ENCODE measurements at places on chromosomes 16 and 17.

- no peak for DNase-seq
Measured at GRCh38 chr17:6926667-6927066, 69.2 kb upstream of the ALOX12 start.

- no peak for DNase-seq
Measured at GRCh38 chr17:21524211-21524591, 148.0 kb downstream of the KCNJ12 start.

DNA sequence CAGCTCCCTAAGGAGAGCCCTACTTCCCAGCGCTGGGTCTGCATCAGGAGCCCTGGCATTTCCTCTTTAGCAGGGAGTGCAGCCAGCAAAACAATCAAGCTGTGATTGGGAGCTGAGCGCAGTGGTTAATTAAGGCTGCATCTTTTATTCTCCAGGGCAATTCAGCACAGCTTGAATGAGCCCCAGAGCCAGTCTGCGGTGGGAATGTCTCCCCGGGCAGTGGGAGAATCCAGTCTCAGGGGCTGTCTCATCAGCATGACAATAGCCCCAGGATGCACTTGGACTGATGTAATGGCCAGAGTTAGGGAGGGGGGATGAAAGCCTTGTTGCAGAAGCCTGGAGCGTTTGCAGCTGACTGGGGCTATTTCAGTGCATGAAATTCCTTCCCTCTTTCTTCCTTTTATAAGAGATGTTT is 292.6 kb upstream of the SOX9 start:
- DNase-seq: peak; percentile 85

- DNase-seq: no peak
Measured at GRCh38 chr17:48310748-48311213, 119.2 kb downstream of the SKAP1 start.

DNA sequence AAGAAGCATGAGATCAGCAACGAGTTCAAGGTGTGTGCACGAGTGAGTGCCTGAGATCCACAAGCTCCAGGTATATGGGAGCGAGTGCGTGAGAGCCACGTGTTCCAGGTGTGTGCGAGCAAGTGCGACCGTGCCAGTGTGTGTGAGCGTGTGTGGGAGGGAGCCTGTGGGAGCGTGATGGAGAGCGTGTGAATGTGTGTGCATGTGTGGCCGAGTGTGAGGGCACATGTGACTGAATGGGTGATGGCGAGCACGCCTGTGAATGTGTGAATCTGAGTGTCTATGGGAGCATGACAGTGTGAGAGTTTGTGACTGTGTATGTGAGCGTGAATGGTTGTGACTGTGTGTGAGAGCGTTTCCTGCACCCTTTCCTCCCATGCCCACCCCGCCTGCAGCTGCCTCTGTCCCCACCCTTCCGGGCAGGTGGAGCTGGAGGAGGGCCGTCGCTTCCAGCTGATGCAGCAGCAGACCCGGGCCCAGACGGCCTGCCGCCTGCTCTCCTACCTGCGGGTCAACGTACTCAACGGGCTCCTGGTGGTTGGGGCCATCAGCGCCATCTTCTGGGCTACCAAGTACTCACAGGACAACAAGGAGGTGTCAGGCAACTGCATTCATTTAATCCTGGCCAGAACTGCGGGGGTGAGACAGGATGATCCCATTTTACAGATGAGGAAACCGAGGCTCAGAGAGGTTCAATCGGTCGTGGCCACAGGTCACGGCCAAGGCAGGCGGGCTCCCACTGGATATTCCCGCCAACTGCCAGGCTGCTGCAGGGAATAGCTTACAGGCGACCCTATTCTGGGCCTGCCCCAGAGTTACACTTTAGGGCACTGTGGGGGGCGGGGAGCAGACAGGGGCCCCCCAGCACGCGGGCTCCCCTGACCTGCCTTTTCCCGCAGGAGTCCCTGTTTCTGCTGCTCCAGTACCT is 3.7 kb downstream of the TMC8 start:
- peak; percentile 63 for DNase-seq

- no peak for DNase-seq
Measured at GRCh38 chr16:12173121-12173520, 196.6 kb downstream of the SNX29 start.

DNA sequence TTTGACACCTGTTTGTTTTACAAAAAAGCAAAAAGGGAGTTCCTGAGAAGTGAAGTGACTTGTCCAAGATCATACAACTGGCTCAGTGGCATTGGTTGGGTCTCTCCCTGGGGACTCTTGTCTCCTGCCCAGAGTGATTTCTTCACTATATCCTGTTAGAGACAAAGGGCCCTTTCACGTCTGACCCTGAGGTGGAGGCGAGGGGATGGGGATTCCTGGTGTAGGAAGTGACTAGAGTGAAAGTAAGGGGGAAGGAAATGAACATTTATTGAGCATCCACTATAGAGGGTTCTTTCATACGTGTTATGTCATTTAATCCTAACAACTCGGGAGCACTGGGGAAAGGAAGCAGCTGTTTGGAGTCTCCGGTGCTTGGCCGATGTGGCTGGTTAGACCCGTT is 9.0 kb downstream of the ITGB3 start:
- DNase-seq: no peak

DNA sequence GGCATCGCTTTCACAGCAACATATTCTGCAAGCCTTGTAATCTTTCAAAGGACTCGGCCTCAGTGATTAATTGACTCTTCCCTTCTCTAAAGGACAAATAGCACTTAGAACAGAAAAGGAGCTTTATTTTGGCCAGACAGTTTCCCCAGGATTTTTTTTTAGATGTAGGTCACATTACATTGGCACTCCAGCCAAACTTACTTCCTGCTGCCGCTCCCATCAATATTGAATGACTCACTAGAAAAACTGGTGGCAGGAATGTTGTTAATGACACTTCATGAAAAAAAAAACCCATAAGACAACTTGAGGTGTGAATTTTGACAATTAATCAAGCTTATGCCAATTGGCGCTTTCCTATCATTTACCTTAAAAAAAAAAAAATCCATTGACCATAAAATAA is 432.6 kb downstream of the TOX3 start:
- no peak for DNase-seq

GRCh38 chr17:67577429-67578141 is 140.2 kb upstream of the NOL11 start:
- DNase-seq: no peak

- no peak for DNase-seq
Measured at GRCh38 chr16:27258241-27258734, 10.3 kb downstream of the NSMCE1 start.

GRCh38 chr17:69335058-69335457 is 8.1 kb upstream of the ABCA5 start:
- DNase-seq: no peak

- DNase-seq: peak; percentile 14
Measured at GRCh38 chr17:18261146-18261515, 669 bp downstream of the MIEF2 start.

DNA sequence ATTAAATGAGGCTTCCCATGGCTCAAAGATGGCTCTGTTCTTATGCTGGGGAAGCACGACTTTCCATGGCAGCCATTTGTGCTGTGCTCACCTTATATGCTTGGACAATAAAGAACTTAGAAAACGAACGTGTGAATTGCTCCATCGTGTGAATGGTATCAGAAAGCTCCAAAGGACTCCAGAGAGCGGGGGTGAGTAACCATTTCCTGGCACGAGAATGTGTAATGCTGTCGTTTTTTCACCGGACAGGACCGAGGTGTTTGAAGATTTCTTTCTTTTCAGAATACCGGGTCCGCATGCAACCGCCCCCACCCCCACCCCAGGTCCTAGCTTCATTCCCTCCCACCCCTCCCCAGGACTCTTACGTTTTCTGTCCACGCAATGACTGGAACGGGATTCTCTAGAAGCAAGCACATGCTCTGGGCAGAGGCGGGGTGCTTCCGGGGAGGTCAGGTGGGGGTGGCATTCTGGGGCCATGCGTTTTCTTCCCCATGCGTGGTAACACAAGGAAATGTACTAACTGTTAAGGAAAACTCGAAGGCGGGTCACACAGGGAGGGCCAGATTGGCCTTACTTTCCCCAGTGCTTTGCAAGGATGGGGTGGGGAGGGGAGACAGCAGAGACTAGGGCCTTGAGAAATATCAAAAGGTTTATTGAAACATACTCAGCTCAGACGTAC is 26.2 kb downstream of the GPRC5B start:
- no peak for DNase-seq

DNA sequence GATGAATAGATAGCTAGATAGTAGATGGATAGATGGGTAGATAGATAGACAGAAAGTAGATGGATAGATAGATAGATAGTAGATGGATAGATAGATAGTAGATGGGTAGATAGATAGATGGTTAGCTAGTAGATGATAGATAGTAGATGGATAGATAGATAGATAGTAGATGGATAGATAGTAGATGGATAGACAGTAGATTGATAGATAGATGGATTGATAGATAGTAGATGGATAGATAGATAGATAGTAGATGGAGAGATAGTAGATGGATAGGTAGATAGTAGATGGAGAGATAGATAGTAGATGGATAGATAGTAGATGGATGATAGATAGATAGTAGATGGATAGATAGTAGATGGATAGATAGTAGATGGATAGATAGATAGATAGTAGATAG is 40.4 kb downstream of the PIK3R5 start:
- no peak for DNase-seq

DNA sequence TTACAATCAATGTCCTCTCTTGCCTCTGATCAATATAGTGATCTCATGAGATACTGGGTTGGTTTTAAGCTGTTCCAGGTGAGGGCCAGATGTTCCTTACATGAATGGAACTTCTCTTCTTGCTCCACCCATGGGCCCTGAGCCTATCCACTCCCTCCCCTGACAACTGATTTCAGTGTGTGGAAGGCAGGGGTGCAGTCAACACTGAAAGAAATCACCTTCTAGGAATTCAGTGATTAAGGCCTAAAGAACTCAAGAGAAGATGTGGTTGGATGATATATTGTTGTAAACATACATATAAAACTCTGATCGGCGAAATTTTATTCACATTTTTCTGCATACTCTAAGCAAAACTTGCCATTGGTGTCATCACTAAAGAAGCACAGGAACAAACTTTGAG is 6.7 kb upstream of the GOSR2 start:
- no peak for DNase-seq

DNA sequence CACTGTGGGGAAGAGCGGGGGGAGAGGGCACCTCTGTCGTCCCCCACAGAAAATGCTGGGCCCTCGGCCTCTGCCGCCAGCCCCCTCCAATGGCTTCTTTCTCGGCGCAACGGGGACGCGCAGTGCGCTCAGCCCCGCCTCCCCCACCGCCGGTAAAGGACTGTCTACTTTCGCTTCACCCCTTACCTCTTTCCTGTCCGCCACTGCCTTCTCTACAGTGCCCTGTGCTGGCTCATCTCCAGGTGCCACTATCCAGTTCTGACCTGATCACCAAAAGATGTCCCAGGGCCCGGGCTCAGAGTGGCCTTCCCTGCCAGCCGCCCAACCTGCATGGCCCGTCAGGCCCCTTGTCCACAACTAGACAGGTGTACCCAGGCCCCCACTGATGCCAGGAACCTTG is 7.3 kb downstream of the ENDOV start:
- no peak for DNase-seq

- DNase-seq: no peak
Measured at GRCh38 chr17:58808609-58809563, 53.2 kb downstream of the PPM1E start.

- DNase-seq: no peak
Measured at GRCh38 chr17:8831234-8831849, 32.2 kb upstream of the MFSD6L start.

GRCh38 chr16:24635900-24636610 is 93.4 kb upstream of the TNRC6A start:
- peak; percentile 59 for DNase-seq

DNA sequence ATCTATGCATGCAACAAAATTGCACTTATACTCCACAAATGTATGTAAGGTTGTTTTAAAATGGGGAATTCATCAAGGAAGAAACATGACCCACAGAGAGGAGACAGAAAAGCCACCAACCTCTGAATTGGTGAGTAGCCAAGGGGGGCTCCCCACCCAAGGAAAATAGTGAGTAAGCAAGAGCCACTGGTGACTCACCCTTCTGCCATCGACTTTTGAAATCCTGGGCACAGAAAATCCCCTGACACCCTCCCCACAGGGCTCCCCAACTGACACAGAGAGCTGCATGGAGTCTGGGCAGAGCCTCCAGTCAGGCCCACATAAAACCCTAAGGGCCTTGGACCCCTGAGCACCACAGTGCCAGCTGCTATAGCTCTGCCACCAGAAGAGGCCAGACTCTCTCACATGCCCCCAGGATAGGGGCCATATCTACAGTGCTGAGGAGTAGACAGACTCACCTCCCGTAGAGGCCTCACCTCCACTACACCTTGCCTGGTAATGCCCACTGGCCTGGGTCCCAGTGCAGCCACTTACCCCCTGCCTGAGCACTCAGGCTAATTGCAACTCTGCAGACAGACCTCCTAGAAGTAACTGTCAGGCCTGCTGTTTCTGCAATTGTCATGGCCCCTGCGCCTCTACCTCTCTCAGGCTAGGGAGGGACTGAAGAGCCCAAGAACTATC is 244.7 kb upstream of the WSB1 start:
- DNase-seq: no peak

- DNase-seq: no peak
Measured at GRCh38 chr17:40317345-40317873, 8.4 kb downstream of the RARA start.

GRCh38 chr17:64783031-64783461 is 120.9 kb upstream of the SMURF2 start:
- DNase-seq: no peak

GRCh38 chr17:41467561-41467960 is 375 bp upstream of the KRT32 start:
- DNase-seq: no peak

DNA sequence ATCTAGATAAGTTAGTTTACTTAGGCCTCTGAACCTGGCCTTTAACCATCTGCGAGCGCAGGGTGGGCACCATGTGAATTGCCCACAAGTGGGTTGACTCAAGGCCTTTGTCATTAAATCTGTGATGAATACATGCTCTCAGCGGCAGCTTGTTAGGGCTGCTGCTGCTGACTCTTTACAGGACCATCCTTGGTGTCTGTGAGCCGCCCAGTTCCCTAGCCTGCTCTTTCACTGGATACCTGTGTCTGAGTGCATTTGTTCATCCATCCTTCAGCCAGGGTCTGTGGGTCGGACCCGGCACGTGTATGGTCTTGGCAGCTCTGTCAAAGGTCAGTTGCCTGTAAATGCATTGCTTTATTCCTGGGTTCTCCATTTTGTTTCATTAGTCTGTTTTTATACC is 321.3 kb downstream of the CNTNAP4 start:
- DNase-seq: no peak

DNA sequence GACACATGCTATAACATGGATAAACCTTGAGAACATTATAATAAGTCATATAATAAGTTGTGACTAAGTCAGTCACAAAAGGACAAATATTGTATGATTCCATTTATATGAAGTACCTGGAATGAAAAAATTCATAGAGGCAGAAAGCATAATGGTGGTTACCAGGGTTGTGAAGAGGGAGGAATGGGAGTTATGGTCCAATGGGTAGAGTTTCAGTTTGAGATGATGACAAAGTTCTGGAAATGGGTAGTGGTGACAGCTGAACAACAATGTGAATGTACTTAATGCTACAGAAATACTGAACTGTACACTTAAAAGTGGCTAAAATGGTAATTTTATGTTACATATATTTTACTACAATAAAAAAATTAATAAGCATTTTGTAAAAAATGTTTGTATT is 49.7 kb downstream of the MYO1D start:
- no peak for DNase-seq

- no peak for DNase-seq
Measured at GRCh38 chr17:11242411-11242810, 1.4 kb downstream of the SHISA6 start.

Data from NCI-H345 (cell line).